Activated naive CD4-positive, alpha-beta T cell treated with Interleukin-2 at 50 U/mL for 16 hours (primary cell): ENCODE measurements at places on chromosomes 2 and 18.

DNA sequence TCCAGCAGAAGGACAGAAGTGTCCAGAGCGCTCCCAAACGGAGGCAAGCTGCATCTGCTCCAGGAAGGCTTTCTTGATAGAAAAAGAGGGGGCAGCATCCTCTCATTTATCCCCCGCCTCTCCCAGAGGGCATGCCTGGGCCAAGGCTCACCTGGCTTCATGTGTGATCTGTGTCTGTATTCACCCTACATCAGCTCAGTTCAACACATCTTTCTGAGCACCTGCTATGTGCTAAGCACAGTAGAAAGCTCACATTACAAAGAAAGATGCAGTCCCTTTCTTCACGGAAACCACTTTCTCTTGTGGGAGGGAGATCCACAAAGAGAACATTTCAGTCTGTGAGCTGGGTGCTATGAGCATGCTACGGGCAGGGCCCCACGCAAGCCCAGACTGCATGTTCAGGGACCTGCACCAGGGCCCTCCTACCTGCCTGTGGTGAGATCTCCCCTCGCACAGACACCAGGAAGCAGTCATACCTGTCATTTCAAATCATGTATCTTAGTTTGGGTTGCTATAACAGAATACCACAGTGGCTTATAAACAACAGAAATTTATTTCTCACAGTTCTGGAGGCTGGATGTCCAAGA lies 90.7 kb downstream of the PDCL3 start:
- DNase-seq = no peak

DNA sequence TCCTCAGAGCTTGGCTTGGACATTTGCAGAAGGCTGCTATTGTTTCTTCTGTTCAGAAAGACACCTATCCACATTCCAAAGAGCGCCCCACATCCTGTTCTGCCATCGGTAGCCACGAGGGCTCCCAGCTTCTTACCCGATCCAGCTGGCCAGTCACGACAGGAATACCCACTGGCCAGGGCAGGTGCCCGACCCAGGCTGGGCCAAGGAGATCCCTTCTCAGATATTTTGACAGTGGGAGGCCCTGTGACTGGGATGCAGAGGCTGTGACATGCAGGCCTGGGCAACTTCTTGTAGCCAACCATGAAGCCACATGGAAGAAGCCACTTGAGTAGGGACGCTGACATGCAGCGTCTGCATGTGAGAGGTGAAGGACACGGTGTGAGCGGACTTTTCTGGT lies 34.5 kb downstream of the KCNIP3 start:
- no peak for DNase-seq

DNA sequence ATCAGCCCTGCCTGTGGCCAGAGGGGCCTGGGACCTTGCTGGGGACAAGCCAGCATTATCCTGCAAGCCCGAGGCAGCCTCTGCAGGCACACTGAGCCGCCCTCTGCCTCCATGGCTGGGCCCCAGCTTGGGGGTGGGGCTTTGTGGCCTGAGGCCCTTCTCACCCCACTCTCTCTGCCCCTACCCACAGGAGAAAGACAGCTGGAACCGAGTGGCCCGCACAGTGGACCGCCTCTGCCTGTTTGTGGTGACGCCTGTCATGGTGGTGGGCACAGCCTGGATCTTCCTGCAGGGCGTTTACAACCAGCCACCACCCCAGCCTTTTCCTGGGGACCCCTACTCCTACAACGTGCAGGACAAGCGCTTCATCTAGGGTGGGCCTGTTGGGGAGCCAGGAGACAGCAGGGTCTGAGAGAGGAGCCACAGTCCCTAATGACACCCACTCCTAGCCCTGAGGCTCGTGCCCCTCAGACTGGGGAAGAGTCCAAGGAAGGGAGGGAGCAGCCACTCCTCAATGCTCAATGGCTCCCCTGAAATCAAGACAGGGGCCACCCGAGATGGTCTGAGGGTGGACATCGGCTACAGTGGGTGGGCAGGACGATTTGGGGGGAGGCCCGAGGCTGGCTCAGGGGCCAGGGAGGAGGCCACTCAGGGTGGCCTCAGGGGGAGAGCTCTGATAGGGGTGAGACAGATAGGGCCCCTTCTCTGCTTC lies 4.4 kb upstream of the CHRNG start:
- no peak for DNase-seq

DNA sequence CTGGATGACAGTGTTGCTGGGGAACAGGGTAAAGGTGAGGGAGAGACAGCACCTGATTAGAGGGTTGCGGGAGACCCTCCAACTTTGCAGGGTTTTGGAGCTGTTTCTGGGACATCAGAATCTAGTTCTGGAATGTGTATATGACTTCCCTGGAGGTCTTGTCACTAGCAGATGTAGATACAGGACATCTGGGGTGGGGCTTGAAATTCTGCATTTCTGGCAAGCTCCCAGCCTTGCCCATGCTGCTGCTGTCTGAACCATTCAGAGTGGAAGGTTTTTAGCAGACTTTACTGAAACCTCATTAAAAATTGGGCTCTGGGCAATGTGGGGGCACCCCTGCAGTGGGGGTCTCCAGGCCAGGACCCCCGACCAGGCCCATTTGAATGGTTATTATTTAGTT lies 220.3 kb upstream of the SKOR2 start:
- no peak for DNase-seq

- DNase-seq = no peak
Measured at GRCh38 chr2:207815254-207815653, 45.5 kb upstream of the FZD5 start.

GRCh38 chr2:54771166-54771885 lies 47.9 kb downstream of the EML6 start:
- no peak for DNase-seq

GRCh38 chr2:176652300-176653182 lies 383.3 kb downstream of the MTX2 start:
- DNase-seq = no peak

- no peak for DNase-seq
Measured at GRCh38 chr18:27249933-27250332, 64.8 kb upstream of the CHST9 start.

DNA sequence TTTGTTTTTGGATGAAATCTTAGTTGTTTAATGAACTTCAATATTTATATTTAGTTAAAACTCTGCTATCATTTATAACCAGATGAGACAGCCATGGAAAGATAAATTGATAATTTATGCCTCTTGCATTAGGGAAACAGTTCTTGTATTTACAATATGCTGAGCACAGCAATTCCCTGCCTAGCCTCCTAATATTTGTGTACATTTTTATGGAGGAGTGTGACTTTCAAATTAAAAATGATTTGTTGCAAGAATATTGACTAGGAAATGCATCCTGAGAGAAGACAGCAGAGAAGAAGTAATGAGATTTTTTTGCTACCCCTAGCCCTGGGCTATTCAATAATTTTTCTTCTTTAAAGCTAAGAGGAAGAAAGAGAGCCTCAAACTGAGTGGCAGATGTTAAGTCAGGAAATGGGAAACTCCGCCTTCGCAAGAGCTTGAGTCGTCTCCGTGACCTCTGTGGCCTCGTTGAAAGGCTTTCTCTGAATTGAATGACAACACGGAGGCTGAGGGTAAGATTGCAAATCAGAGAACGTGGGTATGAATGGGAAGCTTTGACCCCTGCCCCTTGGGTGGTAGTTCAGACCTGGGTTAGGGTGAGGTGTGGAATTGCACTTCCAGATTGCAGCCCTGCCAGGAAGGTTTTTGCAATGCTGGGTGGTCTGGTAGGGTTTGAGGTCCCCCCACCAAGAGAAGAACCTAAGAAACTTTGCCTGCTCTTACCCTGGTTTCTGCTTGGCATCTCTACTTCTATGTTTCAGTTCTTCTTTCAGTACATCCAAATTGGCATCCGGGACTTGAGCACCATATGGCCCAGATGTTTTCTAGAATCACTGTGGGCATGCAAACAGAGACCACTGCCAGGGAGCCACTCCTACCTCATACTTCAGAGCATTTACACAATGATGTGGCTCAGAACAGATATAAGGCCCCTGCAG lies 210.3 kb upstream of the RBMS1 start:
- no peak for DNase-seq

DNA sequence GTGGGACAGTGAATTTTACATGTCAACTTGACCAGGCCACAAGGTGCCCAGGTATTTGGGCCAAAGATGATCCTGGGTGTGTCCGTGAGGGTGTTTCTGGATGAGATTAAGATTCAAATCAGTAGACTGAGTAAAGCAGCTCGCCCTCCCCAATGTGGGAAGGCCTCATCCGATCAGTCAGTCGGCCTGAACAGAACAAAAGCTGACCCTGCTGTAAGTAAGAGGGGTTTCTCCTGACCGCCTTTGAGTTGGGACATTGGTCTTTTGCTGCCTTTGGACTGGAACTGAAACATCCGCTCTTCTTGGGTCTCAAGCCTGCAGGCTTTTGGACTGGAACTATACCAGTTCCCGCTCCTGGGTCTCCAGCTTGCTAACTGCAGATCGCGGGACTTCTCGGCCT lies 233.3 kb downstream of the KLHL29 start:
- no peak for DNase-seq

DNA sequence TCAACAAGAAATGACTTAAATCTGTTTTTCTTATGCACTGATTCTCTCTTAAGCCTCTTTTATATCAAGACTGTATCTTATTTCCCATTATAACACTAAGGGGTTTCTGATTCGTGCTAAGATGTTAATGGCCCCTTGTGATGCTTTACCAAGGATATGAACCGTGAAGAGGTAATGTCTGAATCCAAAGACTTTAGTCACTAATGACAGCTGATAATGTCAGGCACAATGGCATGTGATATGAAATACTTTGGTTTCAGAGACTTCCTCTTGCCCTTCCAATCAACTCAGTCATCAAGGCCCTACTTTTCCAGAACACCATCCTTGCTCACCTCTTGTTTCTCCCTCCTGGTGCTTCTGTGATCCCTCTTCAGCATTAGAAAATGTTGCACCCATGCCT lies 262.8 kb downstream of the KCNE4 start:
- no peak for DNase-seq

DNA sequence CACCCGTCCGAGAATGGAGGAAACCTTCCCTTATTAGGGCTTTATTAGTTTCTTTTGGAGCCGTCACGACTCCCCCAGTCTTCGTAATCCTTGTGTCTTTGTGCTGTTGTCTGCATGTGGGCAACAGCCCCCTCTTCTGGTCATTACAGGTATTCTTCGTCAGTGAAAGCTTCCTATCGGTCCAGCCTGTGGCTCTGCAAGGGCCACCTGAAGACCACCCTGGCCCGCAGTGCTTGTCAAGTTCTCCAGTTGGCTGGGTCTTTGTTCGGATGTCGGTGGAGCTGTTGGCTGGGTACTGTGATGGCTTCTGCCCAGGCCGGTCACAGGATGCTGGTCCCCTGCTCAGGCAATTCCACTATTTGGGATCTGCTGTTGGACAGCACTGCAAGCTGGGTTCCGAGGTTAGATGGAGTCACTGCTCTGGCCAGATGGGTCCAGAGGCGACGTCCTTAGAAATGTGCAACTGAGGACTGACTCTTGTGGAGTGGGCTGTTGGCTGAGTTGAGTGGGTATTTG lies 19.2 kb downstream of the E2F6 start:
- peak; percentile 34 for DNase-seq

DNA sequence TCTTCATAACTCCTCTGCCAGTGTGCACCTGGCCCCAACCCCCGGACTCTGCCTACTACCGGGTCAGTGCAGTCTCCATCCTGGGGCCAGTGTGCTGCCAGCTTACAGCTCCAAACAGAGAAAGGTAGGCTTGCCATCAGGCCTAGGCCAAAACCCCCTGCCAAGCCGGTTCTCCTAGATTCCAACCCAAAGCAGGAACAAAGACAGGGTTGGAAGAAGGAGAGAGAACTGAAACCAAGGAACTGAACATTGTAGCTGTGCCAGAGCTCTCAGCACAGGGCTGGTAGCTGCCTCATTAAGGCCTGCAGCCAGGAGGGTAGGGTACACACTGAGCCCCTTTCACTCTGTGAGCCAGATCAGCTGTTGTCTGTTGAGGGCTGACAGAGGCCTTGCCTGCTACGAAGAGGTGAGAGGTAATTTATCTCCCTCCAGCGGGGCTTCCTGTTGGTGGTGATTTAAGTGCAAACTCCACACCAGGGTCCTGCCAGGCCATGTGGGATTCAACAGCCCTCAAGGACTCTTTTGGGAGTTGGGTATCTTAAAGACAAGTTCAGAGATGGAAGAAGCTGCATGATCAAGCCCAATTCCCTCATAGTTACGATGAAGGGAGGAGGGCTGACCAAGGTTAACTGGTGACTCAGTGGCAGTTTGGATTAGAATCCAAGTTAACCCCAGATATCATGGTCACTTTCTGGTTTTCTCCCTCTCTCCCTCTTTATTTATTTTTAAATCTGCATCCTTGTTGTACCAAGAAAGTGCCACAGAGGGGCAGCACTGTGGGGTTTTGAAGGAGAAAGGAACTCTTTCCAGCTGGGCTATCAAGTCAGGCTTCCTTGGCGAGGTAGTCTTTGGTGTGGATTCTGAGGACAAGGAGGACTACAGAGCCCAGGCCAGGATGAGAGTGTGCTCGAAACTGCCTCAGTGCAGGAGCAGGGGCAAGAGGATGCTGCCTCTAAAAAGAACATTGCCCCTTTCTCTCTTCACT lies 48.1 kb downstream of the CYRIA start:
- DNase-seq = no peak

- DNase-seq = no peak
Measured at GRCh38 chr2:174053355-174054151, 88.4 kb upstream of the SP3 start.

GRCh38 chr2:121253021-121253673 lies 31.9 kb downstream of the TFCP2L1 start:
- no peak for DNase-seq

GRCh38 chr2:131077182-131077846 lies 15.9 kb downstream of the FAM168B start:
- DNase-seq = no peak

GRCh38 chr18:32470460-32470713 lies 295 bp downstream of the GAREM1 start:
- no peak for DNase-seq

DNA sequence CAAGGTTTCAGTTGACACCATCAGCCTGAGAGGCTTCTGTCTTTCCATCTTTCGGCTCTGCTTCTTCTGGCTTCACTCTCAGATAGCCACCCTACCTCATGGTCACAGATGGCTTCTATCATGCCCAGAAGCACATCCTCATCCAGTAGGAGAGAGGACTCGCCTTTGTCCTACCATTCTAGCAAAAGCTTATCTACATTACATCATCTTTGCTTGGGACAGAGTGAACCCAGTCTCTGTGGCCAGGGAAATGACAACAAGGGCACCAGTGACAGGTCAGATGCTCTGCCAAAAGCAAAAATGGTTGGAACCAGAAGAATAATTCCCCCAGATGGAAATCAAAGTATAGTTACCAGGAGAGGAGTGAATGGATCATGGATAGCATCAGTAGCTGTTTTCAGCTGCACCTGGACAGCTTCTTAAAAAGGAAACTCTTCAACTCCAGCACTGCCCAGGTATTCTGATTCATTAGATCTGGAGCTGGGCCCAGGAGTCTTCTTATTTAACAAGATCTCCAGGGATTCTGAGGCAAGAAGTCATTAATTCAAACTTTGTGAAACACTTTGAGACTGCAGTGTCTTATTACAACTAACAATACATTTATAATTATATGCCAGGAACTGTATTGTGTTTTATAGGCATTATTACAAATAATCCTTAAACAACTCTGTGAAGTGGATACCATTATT lies 257.7 kb upstream of the UBE2E3 start:
- no peak for DNase-seq

DNA sequence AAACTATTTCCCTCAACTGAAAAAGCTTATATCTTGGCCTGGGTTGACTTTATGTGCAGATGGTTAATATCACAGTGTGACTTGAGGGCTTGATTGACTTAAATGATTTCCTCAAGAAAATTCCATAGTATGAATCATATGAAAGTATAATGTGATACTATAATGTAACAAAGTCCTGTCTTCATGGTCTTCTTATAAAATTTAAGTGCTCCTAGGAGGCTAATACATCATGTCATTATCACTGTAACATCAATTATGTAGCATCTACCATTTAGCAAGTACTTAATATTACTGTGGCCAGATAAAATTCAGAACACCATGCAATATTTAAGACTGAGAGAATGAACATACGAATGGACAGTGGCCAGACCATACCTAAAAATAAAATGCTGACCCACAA lies 276.1 kb downstream of the RIT2 start:
- no peak for DNase-seq
